CD4-positive, alpha-beta T cell treated with Interleukin-15 for 4 hours (primary cell): ENCODE measurements at places on chromosomes 2 and 18.

- no peak for DNase-seq
Observed at GRCh38 chr2:51510303-51510702, 478.4 kb upstream of the NRXN1 start.

GRCh38 chr2:190250421-190250820, 69.2 kb downstream of the HIBCH start:
- DNase-seq = no peak

GRCh38 chr2:57855212-57855611, 191.4 kb upstream of the VRK2 start:
- no peak for DNase-seq

- no peak for DNase-seq
Observed at GRCh38 chr2:239818531-239819011, 206.6 kb downstream of the NDUFA10 start.

DNA sequence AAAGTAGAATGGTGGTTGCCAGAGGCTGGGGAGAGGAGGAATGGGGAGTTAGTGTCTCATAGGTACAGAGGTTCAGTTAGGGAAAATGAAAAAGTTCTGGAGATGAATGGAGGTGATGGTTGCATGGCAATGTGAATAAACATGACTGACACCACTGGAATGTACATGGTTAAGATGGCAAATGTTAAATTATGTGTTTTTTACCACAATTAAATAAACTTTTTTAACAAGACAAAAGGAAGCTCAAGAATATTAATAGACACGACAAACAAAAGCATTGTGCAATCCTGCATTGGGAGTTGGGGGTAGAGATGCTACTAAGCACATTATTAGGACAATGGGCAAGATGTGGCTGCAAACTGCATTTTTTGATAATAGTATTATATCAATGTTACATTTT, 147.7 kb downstream of the TWIST2 start:
- no peak for DNase-seq
